Spinal cord (tissue), 10 donors: ENCODE measurements at places on chromosomes 2 and 18. TPM values are rescaled to one million over a fixed set of nuclear protein-coding genes. Genes with fewer than 3 reads are reported as not detected.

GRCh38 chr2:241051578-241052487, 50.3 kb downstream of the MTERF4 start:
- H3K36me3 ChIP-seq, result peaks cover 14% of the 10 kb centered on the region
- no peak overlapping the region for H3K4me3 ChIP-seq
- H3K27ac ChIP-seq, result no peak overlapping the region
- H3K27me3 ChIP-seq, result peaks cover 13% of the 10 kb centered on the region
- no peaks in the 10 kb centered on the region for H3K4me1 ChIP-seq

- no peaks in the 10 kb centered on the region for H3K27me3 ChIP-seq
- H3K27ac ChIP-seq, result no peak overlapping the region
- DNase-seq, result no peak
These were observed 1036.5 kb upstream of the FANCL start for GRCh38 chr2:59277671-59278070.

- H3K27ac ChIP-seq, result peak overlapping the region; percentile 11
- H3K4me1 ChIP-seq, result no peaks in the 10 kb centered on the region
- no peaks in the 10 kb centered on the region for H3K27me3 ChIP-seq
These were observed 16.7 kb downstream of the TSN start for GRCh38 chr2:121771976-121772742.

RIT2 gene
- 30.1 TPM for polyA plus RNA-seq
